Forelimb muscle (tissue), 1 donor: ENCODE measurements at places on chromosomes 6 and 20. TPM values are rescaled to one million over a fixed set of nuclear protein-coding genes. Genes with fewer than 3 reads are reported as not detected.

DNA sequence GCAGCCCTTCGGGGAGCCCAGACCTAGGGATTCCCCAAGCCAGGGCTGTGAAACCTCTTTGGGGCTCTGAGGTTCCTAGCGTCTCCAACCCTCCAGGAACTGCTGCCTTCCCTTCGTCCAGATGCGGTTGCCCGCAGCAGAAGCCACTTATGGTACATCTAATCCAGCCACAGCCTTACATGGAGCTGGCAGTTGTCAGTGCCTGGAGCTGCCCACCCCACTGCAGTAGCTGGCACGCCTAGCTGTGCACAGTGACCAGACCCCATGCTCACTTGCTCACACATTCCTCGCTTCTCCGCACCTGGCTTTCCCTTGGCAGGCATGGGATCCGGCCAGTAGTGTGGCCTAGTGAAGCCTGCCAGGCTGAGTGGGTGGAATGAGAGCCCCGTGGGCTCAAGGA, 547.6 kb downstream of the TBC1D32 start:
- no peak for DNase-seq

DNA sequence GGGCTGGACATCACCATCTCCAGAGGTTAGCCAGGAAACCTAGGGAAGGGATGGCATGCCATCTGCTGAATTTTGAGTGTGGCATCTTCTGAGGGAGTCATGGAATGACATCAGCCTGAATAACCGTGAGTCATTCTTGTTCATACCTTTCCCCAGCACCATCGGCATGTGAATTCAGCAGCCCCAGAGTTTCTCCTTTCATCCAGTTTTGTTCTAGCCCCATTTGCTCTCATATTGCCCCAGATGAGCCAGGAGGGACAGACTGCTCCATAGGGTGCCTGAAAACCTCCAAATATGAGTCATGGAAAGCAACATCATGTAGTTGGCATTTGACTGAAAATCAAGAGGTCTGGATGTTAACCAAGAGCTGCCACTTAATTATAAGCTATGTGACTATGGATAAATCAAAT, 219.2 kb upstream of the SGK1 start:
- no peak for DNase-seq

GRCh38 chr6:5191222-5191621, 69.5 kb downstream of the LYRM4 start:
- DNase-seq = no peak

GRCh38 chr20:49980140-49981008, 2.4 kb upstream of the SNAI1 start:
- DNase-seq = no peak

DNA sequence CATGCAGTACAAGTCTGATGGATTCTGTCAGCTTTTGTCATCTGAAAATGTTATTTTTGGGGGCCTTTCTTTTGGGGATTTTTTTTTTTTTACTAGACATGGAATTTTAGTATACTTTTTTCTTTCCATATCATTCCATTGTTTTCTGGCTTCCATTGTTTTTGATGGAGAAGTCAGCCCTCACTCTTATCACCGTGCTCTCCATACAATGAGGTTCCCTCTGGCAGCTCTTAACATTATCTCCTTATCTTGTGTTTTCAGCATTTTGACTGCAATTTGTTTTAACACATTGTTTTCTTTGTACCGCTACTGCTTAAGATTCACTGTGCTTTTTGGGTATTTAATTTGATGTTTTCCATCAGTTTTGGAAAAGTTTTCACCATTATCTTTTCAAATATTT, 191.5 kb upstream of the AGPAT4 start:
- no peak for DNase-seq

DNA sequence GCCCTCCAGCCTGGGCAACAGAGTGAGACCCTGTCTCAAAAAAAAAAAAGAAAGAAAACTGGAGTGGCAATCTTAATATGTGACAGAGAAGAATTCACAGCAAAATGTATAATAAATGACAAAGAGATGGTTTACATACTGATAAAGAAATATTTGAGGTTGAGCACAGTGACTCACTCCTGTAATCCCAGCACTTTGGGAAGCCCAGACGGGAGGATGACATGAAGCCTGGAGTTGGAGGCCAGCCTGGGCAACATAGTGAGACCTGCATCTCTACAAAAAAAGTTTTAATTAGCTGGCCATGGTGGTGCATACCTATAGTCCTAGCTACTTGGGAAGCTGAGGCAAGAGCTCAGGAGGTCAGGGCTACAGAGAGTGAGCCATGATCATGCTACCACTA, 12.4 kb upstream of the DEFB118 start:
- no peak for DNase-seq

- no peak for DNase-seq
Measured at GRCh38 chr20:60540591-60540990, 582.4 kb downstream of the CDH26 start.

DNA sequence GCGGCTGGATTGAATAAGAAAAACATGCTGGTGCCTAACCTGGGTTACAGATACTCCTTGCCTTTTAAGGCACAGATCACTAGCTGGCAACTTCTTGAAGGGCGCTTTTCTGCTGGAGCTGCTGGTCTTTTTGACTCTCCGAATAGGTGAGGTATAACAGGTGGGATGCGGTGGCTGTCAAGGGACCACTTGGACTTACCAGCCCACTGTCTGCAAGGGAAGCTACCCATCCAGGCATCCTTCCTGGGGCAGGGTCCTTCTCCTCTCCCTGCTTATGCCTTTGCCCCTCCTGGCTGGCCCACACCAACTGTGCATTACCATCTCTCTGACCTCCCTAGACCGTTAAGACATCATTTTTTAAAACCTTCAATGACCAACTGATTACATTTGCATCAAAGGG, 57.4 kb downstream of the NPEPL1 start:
- DNase-seq = no peak

TRIM10 gene
- polyA plus RNA-seq = 0.48 TPM

EDN3 gene
- 24.8 TPM for polyA plus RNA-seq

SRMS gene
- polyA plus RNA-seq = not detected

DNA sequence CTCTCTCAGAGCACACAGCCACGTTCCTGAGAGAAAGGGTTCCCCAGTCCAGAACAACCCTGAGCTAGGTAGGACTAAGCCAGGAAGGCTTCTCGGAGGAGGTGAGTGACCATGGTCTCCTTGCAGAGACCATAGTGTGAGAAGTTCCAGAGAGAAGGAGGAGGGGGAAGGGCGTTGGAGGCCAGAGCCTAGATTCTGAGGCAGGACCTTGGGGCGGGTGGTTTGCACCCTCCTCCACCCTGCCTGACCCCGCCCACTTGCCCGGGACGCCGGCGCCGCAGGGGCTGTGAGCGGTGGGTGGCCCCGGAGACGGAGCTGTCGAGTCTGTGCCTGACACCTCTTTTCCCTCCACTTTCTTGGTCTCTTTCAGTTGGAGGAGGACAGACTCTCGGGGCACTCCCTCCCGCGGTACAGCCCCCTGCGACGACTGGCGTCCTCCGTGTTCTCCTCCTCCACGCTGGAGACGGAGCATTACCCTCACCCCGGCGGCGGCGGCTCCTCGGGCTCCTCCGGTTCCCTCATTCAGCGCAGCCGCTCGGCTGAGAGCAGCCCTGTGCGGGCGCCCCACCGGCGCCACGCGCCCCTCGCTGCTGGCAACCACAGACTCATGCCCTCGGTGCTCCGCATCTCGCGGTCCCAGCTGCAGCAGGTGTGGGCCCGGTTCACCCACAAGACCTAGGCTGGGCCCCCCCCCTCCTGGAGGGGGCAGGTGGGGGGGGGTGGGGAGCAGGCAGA, 26.2 kb downstream of the TTBK1 start:
- no peak for DNase-seq

- no peak for DNase-seq
Measured at GRCh38 chr6:132461958-132462357, 51.0 kb downstream of the STX7 start.

GRCh38 chr20:34040300-34040995, 46.7 kb downstream of the RALY start:
- DNase-seq = no peak

GRCh38 chr20:57699395-57699794, 10.4 kb downstream of the PMEPA1 start:
- DNase-seq = no peak

- DNase-seq = no peak
Measured at GRCh38 chr6:104050455-104050854, 809.3 kb downstream of the HACE1 start.

GJA1 gene
- polyA plus RNA-seq = 42.7 TPM

DNA sequence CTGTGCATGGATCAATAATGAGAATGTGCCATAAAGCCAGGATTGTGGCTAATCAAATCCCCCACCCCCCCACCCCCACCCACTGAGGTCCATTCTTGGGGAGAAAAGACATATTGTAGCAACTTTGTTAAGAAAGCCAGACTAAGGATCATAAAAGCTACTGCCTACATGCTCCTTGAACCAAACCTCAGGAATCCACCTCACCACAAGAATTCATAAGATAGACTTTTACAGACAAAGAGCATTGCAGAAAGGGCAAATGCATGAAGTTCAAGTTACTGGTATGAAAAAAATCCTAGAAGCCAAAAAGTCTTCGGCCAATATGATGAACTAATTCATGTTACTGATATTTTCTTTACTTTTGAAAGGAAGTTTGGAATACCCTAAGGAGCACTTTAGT, 187.9 kb upstream of the ARID1B start:
- no peak for DNase-seq

NUP43 gene
- polyA plus RNA-seq = 23.8 TPM

DNA sequence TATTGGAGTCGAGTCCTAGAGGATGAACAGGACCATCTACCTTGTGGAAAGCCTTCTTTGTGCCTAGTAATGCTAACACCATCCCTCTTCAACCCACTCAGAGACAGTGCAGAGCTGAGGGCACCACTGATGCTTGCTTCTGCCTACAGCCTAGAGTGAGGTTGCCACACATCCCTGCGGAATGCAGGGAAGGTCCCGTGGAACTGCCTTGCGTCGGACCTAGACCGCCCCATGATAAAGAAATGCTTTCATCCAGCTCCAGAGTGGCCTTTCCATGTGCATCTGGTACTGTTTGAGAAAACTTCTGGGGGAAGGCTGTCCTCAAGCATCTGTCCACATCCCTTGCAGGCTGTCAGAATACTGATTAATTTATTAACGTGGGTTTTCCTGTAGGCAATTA, 168.4 kb downstream of the PHACTR1 start:
- no peak for DNase-seq

GPX5 gene
- not detected for polyA plus RNA-seq

GABRR1 gene
- polyA plus RNA-seq = 0.38 TPM

GRCh38 chr20:49405696-49406095, 76.8 kb downstream of the KCNB1 start:
- no peak for DNase-seq

GRCh38 chr6:34071884-34072379, 74.0 kb downstream of the GRM4 start:
- no peak for DNase-seq

- no peak for DNase-seq
Measured at GRCh38 chr6:97292671-97293070, 9.7 kb upstream of the MMS22L start.

INSM1 gene
- polyA plus RNA-seq = 0.14 TPM

MEI4 gene
- 0.04 TPM for polyA plus RNA-seq

SNX21 gene
- 24.3 TPM for polyA plus RNA-seq

TP53TG5 gene
- 0.68 TPM for polyA plus RNA-seq

DNA sequence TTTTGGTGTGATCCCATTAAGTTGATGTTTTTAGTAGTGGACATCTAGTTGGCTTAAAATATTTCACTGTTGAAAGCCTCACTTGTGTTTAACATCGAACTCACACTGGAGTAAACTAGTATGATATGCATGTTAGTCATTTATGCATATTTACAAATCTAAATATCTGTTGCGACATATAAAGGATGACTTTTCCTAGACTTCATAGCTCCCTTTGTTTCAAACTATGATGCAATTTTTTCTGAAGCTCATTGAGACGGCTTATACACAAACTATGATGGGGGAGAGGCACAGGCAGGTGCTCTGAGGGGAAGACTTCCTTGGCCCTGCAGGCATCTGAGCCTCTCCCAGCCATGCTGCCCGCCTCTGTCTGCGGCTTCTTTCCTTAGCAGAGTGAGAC, 11.8 kb upstream of the FOXC1 start:
- no peak for DNase-seq

NUP153 gene
- 26.1 TPM for polyA plus RNA-seq

SCUBE3 gene
- 0.82 TPM for polyA plus RNA-seq

BHLHE23 gene
- not detected for polyA plus RNA-seq

ZNF318 gene
- 14.2 TPM for polyA plus RNA-seq

- DNase-seq = no peak
Measured at GRCh38 chr6:46539866-46540265, 48.6 kb upstream of the RCAN2 start.

- no peak for DNase-seq
Measured at GRCh38 chr20:64065974-64066343, 3.0 kb downstream of the TCEA2 start.

VSX1 gene
- not detected for polyA plus RNA-seq

DNA sequence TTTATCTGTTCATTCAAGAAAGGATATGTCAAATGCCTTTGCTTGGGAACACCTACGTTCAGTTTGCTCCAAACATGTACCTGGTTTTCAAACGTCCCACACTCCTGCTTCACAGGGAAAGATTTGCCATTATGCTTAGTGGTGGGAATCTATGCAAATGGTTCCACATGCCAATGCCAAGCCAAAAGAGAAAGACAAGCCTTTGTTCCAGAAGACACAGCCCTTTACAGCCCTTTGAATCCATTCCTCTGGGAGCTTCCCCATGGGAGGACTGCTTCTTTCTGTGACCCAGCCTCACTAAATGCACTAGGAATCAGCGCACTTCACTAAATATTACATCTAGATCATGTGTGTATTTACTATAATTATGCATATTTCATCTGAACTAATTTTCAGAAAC, 619.5 kb downstream of the PRKN start:
- no peak for DNase-seq

DNA sequence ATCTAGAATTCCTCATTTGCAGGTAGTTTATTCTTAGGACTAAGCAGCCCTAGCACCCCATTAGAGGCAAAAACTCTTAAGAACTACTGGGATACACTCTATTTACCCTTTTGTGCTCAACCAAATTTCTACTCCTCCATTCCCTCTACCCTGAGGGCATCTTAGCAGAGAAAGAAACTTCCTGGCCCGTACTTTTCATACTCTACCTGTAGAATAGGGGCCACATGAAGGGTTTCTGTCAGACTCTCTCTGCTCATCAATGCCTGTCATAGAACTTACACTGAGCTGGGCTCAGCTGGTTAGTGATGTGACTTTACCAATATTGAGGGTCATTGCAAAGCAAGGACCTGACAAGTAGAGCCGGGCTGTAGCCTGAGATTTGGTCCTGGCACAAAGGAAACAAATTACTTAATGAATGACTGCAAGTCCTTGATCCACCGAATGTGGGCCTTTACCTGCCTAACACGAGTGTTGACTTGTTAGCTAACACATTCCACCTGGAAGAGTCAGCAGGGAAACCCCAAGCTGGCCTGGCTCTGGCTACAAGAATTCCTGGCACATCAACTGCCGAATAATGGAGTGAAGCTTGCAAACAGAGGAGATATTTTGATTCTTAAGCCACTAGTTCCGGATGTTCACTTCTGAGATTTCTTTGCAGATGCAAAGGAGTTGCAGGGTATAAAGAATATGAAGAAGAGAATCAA, 280.5 kb upstream of the JAG1 start:
- no peak for DNase-seq

GRCh38 chr20:9161311-9161710, 92.4 kb downstream of the PLCB4 start:
- DNase-seq = no peak

GRCh38 chr6:19811397-19812079, 25.6 kb upstream of the ID4 start:
- no peak for DNase-seq
